Effector memory CD4-positive, alpha-beta T cell (primary cell): ENCODE measurements at places on chromosomes 7 and 10.

DNA sequence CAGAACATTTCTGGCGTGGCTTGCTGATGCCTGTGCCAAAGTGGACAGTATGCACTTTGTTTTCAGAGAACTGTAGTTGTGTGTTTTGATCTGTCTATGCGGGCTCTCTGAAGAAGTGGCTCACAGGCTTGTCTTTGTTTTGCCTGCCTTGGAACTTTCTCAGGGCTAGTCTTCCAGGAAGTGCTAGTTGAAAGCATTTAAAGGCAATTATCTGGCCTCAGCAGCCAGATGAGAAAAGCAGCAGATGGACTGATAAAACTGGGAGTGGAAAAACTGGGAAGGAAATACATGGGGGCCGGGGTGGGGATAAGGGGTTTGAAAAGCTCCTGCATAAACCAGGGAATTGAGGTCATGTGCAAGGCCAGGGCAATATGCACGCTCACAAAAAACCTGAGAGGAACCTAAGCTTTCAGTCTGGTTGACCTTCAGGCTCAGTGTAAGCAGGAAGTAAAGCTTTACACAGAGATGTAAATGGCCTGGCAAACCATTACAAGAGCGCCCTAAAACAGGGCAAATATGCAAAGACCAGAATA, 94.5 kb downstream of the ZNF33B start:
- no peak for DNase-seq

DNA sequence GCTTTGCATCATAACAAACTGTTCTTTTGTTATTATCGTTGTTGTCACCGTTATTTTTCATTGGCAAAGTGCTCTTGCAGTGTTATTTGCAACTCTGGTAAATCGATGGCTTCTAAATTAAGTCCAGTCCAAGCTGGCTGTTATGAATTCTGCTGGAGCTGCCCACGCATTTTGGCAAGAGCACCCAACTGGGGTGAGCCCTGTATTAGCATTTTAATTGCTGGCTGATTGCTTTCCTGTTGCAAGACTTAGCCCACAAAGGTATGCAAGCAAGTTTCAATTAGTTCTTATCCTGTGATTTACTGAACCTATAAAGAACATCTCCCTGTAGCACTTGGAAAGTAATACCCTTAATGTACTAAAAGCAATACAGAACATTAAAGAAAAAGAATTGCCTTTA, 226.8 kb downstream of the ACTR3B start:
- no peak for DNase-seq

- no peak for DNase-seq
These were observed 17.7 kb downstream of the TRIM4 start for GRCh38 chr7:99901581-99901980.

- no peak for DNase-seq
These were observed 124.9 kb upstream of the NPVF start for GRCh38 chr7:25353196-25353595.

GRCh38 chr7:99473315-99473596, 566 bp downstream of the ZNF789 start:
- no peak for DNase-seq

DNA sequence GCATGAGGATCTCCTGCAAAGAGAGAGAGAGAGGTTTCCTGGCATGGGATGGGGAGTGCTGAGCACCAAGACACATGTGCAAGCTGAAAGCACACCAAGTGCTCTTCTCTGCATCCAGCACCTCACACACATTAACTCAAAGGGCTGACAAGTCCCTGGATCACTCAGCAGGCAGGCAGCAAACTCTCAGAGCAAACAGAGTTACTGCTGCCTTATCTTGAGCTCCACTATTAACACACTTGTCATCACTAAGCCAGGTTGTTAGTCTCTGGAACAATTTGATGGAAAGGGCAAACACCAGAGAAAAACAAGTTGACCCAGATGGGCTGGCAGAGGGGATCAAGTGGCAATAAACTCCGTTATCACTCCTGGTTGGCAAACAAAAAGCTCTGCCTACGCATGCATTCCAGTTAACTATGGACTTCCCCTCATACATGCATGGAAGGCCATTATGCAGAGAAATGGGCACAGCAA, 349.9 kb downstream of the KCNMA1 start:
- DNase-seq = no peak
